ENCODE measurements at places on chromosomes 2 and 18.

- no peak for DNase-seq
- no peak overlapping the region for H3K4me3 ChIP-seq
- no peak overlapping the region for H3K27ac ChIP-seq
- H3K4me1 ChIP-seq, result no peaks in the 10 kb centered on the region
- no peaks in the 10 kb centered on the region for H3K36me3 ChIP-seq
These were observed 48.1 kb downstream of the ATOH8 start for GRCh38 chr2:85801871-85802270.

DNA sequence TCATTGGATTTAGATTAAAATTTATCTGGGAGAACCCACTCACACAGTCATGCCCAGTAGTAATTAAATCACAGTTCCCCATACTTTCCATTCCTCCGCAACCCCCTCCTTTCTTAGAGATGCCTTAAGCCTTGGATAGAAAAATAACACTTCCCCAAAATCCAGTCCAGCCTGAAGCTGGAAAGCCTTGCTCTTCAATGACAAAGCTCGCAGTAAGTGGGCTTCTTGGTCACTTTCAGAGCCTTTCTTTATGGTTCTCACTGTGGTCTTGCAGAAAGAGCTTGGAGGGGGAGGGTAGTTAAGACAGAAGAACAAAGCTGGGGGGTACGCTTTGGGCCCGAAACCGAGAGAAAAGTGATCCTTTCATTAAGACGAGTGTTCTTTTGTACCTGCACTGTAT lies 802.1 kb upstream of the POU3F3 start:
- H3K27ac ChIP-seq, result no peak overlapping the region
- DNase-seq, result no peak
- H3K4me3 ChIP-seq, result no peak overlapping the region
- no peaks in the 10 kb centered on the region for H3K27me3 ChIP-seq
- H3K4me1 ChIP-seq, result no peaks in the 10 kb centered on the region

DNA sequence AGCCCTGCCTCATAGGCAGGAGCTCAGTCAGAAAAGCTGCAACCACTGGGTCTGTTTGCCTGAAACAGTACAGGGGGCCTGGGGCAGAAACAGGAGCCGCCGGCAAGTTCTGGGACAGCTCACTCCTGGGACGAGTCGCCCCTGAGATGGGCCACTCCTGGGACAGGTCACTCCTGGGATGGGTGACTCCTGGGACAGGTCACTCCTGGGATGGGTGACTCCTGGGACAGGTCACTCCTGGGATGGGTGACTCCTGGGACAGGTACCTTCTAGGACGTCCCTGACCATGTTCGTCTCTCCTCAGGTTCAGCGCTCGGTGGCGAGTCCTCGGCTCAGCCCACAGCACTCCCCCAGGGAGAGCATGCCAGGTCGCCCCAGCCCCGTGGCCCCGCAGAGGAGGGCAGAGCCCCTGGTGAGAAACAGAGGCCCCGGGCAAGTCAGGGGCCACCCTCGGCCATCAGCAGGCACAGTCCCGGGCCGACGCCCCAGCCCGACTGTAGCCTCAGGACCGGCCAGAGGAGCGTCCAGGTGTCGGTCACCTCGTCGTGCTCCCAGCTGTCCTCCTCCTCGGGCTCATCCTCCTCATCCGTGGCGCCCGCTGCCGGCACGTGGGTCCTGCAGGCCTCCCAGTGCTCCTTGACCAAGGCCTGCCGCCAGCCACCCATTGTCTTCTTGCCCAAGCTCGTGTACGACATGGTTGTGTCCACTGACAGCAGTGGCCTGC lies 51.8 kb downstream of the NTSR2 start:
- no peak for DNase-seq
- peaks cover 11% of the 10 kb centered on the region for H3K4me1 ChIP-seq
- peaks cover 64% of the 10 kb centered on the region for H3K27me3 ChIP-seq
- no peak overlapping the region for H3K27ac ChIP-seq

GRCh38 chr2:134836986-134837385 lies 1.4 kb upstream of the ACMSD start:
- no peak for DNase-seq
- H3K27ac ChIP-seq, result no peak overlapping the region
- no peaks in the 10 kb centered on the region for H3K27me3 ChIP-seq
- no peaks in the 10 kb centered on the region for H3K4me1 ChIP-seq
- no peak overlapping the region for H3K4me3 ChIP-seq

DNA sequence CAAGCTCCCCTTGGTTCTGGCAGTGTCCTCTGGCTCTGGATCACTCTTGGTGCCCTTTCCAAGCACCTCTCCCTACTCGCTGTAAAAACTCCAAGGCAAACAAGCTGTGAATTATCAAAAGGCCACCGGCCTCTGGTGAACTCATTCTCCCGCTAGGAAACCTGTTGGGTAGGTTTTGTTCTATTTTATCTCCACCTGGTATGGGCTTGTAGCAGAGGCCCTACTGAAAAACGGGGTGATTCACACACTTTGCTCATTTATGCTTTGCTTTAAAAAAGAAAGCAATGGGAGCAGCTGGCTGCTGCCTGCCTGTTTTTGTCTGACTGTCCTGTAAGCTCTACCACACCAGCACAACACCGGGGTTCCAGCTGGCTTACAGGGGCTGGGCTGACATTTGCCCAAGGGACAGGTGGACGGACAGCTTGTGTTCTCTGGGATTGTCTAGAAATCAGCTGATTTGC lies 56.8 kb downstream of the SH3BP4 start:
- H3K4me1 ChIP-seq, result no peaks in the 10 kb centered on the region
- no peak for DNase-seq
- H3K4me3 ChIP-seq, result no peak overlapping the region
- no peaks in the 10 kb centered on the region for H3K36me3 ChIP-seq
- H3K27me3 ChIP-seq, result no peaks in the 10 kb centered on the region

GRCh38 chr2:120776649-120777048 lies 41.0 kb downstream of the GLI2 start:
- no peak overlapping the region for H3K27ac ChIP-seq
- peaks cover 80% of the 10 kb centered on the region for H3K27me3 ChIP-seq
- no peak for DNase-seq

DNA sequence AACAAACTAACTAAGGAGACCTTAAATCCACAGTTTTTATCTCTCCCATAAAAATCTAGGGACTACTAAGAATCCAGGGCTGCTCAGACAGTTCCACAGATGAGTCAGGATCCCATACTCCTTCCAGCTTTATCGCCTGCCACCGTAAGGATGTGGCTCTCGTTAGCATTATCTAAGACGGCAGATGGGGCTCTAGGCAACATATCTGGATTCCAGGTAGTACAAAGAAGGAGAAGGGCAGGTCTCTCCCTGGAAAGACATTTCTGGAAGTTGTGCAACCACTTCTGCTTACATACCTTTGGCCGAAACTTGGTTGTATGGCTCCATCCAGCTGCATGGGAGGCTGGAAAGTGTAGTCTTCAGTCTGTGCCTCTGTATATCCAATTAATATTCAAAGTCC lies 149.4 kb downstream of the SP3 start:
- peaks cover 13% of the 10 kb centered on the region for H3K27me3 ChIP-seq
- peak; percentile 64 for DNase-seq
- no peaks in the 10 kb centered on the region for H3K36me3 ChIP-seq
- H3K27ac ChIP-seq, result no peak overlapping the region
- H3K4me3 ChIP-seq, result no peak overlapping the region

DNA sequence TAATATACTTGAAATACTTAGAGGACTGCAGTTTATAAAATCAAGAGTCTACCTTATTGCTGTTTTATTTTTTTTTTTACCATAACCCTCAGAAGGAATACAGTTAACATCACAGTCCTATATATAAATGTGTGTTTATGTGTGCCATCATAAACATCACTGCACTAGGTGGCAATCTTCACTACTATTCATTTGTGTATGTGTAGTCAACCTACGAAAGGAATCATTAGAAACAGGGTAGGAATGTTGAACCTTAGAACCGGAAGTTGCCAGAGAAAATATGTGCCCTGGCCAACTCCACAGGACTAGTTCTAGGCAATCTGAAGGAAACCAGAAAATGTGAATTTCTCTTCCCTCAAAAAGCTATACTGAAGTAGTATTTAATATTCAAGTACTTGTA lies 3.4 kb downstream of the GEN1 start:
- no peaks in the 10 kb centered on the region for H3K27me3 ChIP-seq
- H3K4me3 ChIP-seq, result no peak overlapping the region
- peaks cover 19% of the 10 kb centered on the region for H3K4me1 ChIP-seq
- DNase-seq, result no peak
- 0 out of 3 replicates have a peak overlapping the region, but pooled peaks have one; percentile 31 for H3K27ac ChIP-seq
- peaks cover 29% of the 10 kb centered on the region for H3K36me3 ChIP-seq

- H3K36me3 ChIP-seq, result peaks cover 57% of the 10 kb centered on the region
- no peaks in the 10 kb centered on the region for H3K27me3 ChIP-seq
- H3K27ac ChIP-seq, result no peak overlapping the region
These were observed 37.3 kb upstream of the TMEM182 start for GRCh38 chr2:102724553-102724952.

DNA sequence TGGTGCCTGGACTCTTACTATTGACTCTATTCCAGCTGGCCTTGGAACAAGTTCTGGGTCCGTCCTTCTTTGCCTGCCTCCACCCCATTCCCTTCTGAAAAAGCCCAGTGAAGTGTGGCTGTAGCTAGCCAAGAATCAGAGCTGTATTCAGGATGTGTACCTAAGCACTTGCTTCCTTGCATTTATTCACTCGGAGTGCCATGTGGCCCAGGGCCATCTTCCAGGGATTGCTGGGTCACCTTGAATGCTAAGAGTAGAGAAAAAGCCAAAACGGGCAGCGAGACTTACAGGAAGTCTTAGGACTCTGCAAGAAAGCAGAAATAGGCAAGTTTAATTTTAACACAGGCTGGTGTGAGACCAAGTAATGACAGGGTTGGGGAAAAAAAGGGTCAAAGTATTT lies 4.1 kb downstream of the ITGA6 start:
- no peak overlapping the region for H3K27ac ChIP-seq
- H3K4me1 ChIP-seq, result peaks cover 16% of the 10 kb centered on the region
- H3K27me3 ChIP-seq, result peaks cover 41% of the 10 kb centered on the region
- H3K4me3 ChIP-seq, result no peak overlapping the region
- DNase-seq, result no peak
- no peaks in the 10 kb centered on the region for H3K36me3 ChIP-seq

DNA sequence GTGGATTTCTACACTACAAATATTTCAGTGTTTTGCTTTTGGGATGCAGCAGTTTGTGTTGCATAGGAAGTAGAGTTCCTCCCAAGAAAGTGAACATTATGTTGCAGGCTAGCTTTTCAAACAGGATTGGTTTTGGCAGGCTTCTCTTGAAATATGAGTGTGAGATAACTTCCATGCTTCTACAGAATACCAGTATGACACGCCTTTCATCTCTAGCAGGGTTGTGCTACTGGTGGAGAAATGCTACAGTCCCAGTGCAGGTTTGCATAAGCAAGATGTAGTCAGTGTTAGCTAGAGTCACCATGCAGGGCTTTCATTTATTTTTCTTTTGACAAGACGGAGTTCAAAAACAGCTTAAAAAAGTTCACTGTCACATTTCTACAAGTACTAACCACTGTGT lies 17.1 kb upstream of the CAVIN2 start:
- H3K36me3 ChIP-seq, result peaks cover 11% of the 10 kb centered on the region
- H3K4me3 ChIP-seq, result no peak overlapping the region
- no peak overlapping the region for H3K27ac ChIP-seq
- peaks cover 5% of the 10 kb centered on the region for H3K4me1 ChIP-seq
- no peaks in the 10 kb centered on the region for H3K27me3 ChIP-seq

- no peak for DNase-seq
- no peak overlapping the region for H3K27ac ChIP-seq
- no peaks in the 10 kb centered on the region for H3K36me3 ChIP-seq
- no peaks in the 10 kb centered on the region for H3K27me3 ChIP-seq
- no peaks in the 10 kb centered on the region for H3K4me1 ChIP-seq
These were observed 136.8 kb upstream of the EPHA4 start for GRCh38 chr2:221708902-221709301.

DNA sequence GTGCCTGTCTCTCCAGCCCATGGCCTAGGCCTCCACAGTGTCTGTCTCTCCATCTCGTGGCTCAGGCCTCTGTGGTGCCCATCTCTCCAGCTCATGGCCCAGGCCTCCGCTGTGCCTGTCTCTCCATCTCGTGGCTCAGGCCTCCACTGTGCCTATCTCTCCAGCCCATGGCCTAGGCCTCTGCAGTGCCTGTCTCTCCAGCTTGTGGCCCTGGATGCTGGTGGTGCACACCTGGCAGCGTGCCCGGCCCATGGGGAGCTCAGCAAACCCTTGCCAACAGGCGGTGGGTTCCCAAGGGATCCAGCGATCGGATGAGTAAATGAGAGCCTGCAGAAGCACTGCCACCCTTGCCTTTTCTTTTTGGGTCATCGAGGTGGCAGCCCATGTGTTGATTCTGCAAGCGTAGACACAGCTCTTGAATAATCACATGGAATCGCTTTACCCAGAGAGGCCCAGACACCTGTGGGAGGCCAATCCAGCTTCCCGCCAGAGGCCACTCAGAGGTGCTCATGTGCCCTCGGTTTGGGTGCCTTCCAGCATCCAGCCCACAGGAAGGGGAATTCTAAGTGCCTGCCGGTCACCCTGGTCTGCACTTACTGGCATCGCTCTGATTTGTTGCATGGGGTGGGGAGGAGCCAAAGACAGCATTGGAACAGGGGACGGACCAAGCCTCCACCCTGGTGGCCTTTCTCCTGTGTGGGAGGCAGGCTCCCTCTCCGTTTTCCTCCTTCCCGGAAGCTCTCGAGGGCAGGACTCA lies 101.8 kb upstream of the HDAC4 start:
- H3K36me3 ChIP-seq, result no peaks in the 10 kb centered on the region
- H3K27ac ChIP-seq, result no peak overlapping the region
- no peak overlapping the region for H3K4me3 ChIP-seq
- H3K27me3 ChIP-seq, result peaks cover 83% of the 10 kb centered on the region
- no peaks in the 10 kb centered on the region for H3K4me1 ChIP-seq
- DNase-seq, result no peak

DNA sequence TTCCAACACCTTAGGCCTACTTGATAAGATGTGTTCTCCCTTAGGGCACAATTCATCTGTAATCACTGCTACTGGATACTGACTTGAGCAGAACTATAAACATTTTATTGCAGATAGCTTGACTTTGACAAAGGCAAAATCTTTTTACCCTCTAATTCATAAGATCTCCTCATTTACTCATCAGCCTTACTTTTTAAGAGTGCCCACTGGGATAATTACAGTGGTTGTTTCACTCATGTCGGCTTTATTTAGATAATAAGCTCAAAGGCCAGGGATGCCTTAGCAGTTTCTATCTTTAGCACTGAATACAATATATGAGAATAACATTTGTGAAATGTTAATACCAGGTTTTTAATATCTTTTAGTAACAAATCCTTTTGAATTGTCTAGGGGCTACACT lies 144.0 kb downstream of the DLGAP1 start:
- DNase-seq, result no peak
- no peaks in the 10 kb centered on the region for H3K36me3 ChIP-seq
- H3K27me3 ChIP-seq, result no peaks in the 10 kb centered on the region
- H3K4me3 ChIP-seq, result no peak overlapping the region

DNA sequence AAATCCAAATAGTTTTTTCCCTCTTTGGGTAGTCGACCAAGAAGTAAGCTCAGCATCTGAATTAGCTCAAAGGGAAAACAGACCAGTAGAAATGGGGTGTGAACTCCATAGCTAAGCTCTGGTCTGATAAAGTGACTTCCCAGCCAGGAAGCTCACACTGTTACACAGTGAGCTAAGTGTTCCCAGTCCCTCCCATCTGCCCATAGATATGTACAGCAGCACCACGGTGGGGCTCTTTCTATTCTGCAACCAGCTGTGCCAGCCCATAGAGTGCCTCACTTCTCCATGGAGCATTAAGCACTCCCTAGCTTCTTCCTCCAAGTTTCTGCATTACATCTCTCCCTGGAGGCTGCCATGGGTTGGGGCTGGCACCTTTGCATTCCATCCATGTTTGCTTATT lies 27.6 kb upstream of the NEMP2 start:
- H3K27me3 ChIP-seq, result no peaks in the 10 kb centered on the region
- DNase-seq, result no peak
- H3K36me3 ChIP-seq, result no peaks in the 10 kb centered on the region
- H3K4me3 ChIP-seq, result no peak overlapping the region
- no peak overlapping the region for H3K27ac ChIP-seq
- peaks cover 5% of the 10 kb centered on the region for H3K4me1 ChIP-seq
